T-cell (primary cell): ENCODE measurements at places on chromosomes 5 and 9.

DNA sequence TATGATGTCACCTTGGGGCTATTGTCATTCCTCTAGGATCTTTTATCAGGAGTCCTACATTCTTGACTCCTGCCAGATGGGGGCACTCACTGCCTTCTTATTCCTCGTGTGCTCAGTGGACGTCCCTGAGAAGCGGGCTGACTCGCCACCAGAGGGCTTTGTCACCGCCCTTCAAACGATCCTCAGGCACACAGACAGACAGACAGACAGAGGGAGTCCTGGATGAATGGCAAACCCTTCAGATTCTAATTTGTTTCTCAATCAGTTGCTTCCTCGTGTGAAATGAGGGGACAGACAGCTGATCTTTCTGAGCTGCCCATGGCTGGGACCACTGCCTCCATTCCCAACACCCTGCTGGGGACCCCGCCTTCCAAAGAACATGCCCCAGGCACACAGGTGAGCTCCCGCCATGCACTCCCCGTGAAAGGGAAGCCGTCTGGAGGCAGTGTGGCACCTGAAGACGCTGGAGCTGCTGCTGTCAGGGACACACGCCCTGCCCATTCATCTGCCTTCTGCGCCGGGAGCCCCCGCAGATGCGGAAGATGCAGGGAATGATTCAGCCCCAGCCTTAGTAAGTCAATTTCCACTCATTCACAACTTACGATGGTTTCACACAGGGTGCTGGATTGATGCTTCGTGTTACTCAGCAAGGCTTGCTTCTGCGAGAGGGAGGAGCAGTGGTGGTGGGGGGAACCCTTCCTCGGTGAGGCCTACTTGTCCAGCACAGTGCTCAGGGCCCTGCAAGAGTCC is 24.9 kb upstream of the SH3PXD2B start:
- peak; percentile 40 for DNase-seq

- no peak for DNase-seq
Observed at GRCh38 chr5:74355041-74355824, 285.3 kb downstream of the ENC1 start.

DNA sequence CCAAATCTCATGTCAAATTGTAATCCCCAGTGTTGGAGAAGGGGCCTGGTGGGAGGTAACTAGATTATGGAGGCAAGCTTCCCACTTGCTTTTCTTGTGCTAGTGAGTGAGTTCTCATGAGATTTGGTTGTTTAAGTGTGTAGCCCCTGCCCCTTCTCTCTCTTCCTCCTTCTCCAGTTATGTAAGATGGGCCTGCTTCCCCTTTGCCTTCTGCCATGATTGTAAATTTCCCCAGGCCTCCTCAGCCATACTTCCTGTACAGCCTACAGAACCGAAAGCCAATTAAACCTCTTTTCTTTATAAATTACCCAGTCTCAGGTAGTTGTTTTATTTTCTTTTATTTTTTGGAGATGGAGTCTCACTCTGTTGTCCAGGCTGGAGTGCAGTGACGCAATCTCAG is 18.2 kb upstream of the TXNDC8 start:
- DNase-seq = no peak

GRCh38 chr5:169805527-169805934 is 168.5 kb downstream of the DOCK2 start:
- peak; percentile 19 for DNase-seq

DNA sequence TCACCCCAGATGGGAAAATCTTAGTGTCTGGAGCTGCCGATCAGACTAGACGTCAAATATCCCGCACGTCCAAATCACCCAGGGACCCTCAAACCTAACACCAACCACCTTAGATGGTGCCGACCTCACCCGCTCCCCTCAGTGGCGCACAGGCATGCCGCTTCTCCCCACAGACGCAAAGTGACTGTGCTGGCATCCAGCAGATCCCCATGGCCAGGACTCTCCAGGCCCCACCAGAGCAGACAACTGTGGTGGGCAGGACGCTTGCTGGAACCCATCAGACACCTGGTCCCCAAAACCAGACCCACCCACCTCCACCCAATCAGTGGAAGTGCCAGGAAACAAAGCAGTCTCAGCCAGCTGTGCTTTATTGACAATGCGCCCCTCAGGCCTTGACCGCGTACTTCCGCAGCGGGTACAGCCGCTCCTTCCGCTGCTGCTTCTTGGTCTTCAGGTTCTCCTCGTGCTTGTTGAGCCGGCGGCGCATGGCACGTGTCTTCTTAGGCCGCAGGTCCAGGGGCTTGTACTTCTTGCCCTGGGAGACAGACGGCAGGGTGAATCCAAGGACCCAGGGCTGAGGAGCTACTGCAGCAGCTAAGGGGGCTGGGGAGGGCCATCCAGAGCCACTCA is 4.1 kb downstream of the RPL35 start:
- no peak for DNase-seq

DNA sequence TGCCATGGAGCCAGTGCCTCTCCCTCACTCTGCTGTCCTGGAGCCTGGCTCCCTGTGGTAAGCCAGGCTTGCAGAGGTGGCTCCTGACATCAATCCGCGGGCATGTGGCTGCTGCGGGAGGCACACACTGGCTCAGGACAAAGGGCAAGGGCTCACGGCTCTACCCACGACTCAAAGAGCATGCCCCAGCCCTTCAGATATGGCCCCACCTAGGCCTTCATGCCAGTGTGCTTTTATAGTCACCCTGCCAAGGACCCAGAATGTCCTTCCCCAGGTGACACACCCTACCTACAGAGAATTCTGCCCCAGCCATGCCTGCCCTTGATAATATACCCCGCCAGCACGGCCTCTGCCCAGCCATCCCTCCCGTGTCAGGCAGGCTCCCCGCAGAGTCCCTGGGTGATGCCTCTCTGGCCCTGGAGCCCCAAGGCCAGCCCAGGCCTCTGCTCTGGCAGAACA is 1.6 kb downstream of the MGAT4B start:
- DNase-seq = no peak

- DNase-seq = no peak
Observed at GRCh38 chr5:37886242-37886905, 46.5 kb upstream of the GDNF start.

DNA sequence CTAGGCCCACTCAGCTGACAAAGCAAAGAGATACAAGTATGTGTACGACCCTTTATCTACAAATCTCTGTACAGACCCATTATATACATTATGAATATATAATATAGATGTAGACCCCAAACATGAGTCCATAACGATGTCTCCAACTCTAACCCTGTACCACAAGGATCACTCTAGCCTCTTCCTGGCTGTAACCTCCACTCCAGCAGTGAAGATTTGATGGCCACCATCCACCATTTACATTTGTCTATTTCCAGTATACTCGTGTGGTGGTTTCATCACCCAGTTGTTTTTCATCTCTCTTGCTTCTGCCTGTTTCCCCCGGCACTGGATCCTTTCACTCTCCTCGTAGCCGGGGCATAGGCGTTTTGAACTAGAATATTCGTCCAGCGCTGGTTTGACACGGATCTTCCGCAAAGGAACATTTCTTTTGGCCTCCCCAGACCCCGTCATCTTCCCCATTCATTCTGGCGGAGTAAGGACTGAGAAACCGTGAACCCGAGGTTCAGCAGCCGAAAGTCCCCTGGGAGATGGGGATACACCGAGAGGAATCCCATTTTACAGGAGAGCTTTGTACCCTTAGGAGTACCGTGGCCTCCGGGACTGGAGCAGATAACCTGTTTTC is 828 bp upstream of the TRIO start:
- no peak for DNase-seq

- DNase-seq = no peak
Observed at GRCh38 chr5:38184627-38185026, 73.7 kb upstream of the EGFLAM start.

DNA sequence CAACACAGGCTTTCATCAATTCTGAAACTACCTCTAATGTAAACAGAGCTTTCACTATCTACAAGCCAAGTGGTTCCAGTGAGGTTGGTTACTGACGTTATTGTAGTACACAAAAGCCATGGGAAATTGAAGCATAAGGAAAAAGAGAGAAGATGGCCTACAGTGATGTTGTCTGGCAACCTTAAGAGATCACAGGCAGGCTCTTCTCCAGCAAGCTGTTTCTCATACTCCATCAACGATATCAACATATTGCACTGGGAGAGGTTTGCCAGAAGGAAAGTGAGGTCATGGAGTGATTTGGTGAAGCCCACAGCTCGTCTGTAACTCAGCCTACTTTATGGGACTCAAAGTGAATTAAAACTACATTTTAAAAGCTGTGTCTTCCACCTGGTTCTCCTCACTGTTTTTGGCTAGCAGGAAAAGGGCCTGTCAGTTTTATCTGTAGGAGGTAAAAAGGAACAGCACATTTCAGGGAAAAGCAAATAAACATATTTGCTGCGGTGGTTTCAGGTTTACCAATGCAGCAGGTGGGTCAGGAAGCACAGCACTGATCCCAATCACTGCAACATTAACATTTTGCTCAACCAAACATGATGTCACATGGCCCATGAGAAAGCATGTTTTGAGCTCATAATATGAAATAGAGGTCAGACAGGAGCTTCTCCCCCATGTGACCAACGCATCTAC is 72.9 kb downstream of the ARSB start:
- DNase-seq = no peak

DNA sequence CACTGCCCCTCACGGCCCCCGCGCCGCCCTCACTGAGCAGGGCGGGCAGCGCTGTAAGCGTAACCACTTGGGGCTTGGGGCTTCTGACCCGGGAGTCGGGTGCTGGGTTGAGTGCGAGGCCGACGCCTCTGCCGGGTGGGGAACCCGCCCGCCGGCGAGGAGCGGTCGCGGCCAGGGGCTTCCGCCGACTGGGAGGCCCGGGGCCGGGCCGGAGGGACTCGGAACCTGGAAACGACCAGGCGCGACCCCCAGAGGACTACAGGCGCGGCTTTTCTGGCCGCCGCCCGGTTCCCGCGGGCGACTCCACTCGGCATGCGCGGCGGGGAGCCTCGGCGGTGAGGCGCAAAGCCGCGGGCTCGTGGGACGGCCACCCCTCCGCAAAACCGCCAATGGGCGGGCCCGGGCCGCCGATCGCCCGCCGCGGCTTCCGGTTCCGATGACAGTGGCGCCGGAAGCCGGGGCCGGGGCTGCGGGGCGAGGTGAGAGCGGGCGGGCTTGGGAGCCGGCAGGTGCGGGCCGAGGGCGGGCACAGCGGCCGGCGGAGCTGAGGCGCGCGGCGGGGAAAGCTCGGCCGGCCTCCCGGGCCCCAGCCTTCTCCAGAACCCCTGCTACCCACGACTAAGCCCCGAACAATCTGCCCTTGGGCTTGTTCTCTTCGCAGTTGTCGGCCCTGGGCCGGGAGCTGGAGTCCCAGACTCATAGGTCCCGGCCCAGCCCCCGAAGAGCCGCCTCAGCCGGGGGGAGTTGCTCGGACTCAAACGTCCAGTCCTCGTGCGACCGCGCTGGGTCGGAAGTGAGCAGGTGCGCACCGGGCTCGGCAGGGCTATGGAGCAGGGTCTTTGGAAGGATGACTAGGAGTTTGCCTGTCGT is at the start of gene RMND5B:
RMND5B (plus strand) TSS at position 439 of the 870 bp plus-strand sequence. CDS start 7,106 bp downstream, outside the sequence.
- DNase-seq = peak; percentile 69

- DNase-seq = no peak
Observed at GRCh38 chr5:81065492-81065891, 105.3 kb downstream of the RASGRF2 start.
